ENCODE measurements at places on chromosomes 5 and 9.
A peak's percentile ranks its signal among the peaks of the same experiment; 100 is the strongest.

- no peak for DNase-seq
Observed at GRCh38 chr5:180348336-180348735, 4.8 kb downstream of the GFPT2 start.

DNA sequence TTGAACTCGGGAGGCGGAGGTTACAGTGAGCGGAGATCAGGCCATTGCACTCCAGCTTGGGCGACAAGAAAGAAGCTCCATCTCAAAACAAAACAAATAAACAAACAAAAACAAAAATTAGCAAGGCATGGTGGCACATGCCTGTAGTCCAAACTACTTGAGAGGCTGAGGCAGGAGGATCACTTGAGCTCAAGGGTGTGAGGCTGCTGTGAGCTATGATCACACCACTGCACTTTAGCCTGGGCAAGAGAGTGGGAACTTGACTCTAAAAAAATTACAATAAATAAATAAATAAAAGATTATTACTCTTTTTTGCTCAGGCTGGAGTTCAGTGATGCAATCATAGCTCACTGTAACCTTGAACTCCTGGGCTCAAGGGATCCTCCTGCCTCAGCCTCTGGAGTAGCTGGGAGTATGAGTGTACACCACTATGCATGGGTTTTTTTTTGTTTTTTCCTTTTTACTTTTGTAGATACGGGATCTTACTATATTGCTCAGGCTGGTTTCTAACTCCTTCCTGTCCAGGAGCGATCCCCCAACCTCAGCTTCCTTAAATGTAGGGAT lies 9.0 kb upstream of the DCP2 start:
- no peak for DNase-seq

- no peak for DNase-seq
Observed at GRCh38 chr5:7395432-7395946, 449 bp upstream of the ADCY2 start.

- no peak for DNase-seq
Observed at GRCh38 chr5:142613271-142613671, 72.6 kb downstream of the FGF1 start.

GRCh38 chr9:121800376-121800775 lies 148.9 kb downstream of the DAB2IP start:
- DNase-seq, result no peak

- DNase-seq, result no peak
Observed at GRCh38 chr9:87212605-87213021, 265.3 kb upstream of the GAS1 start.

- no peak for DNase-seq
Observed at GRCh38 chr5:76547891-76548524, 75.2 kb downstream of the F2RL2 start.

DNA sequence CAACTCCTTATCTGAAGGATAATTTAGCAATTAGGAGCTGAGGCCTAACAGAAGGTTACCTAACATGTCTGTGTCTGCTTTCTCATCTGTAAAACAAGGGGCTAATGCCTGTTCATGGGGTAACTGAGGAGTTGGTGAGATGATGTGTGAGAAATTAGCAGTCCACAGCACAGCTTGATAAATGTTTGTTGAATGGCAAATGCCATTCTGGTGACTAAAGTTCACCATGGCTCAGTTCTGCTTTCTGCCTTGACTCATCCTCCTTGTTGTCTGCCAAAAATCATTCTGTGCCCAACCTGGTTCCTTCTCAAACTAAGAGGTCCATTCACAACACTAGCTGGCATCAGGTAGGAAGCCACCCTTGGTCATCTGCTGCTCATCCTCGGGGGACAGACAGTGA lies 552.0 kb upstream of the KLF4 start:
- no peak for DNase-seq

GRCh38 chr9:128690684-128691034 lies 1.6 kb downstream of the SET start:
- DNase-seq, result no peak

- DNase-seq, result no peak
Observed at GRCh38 chr9:129851821-129852220, 16.6 kb downstream of the USP20 start.

DNA sequence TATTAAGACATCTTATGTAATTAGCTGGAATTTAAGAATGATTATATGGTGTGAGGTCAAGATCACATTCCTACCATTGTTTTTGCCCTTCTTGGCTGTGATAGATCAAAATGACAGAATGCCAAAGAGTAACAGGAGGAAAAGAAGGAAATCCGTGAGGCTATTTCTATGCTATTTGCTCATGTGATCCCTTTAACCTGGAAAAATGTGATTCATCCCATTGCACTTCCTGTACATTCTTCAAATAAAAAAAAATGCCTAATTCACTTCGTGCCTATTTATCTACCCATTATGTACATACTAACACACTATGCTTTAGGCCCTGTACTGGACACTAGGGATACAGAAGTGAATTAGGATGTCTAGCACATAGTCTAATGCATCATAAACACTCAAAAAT lies 154.1 kb upstream of the PAPPA start:
- no peak for DNase-seq

DNA sequence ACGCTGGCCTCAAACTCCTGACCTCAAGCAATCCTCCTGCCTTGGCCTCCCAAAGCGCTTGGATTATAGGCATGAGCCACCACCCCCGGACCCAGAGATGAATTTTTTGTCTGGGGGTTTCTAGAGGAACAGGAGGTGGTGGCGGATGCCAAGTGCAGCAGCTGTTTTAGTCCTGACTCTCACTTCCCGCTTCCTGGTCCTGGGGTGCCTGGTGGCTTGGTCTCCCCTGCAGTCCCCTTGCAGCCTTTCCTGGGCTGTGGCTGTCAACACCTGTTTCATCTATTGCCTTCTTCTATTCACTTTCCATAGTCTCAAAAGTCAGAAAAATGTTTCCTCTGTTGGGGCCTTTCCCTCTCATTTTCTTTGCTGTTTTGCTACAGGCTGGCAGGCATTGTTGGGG lies 6.5 kb upstream of the NHP2 start:
- no peak for DNase-seq

DNA sequence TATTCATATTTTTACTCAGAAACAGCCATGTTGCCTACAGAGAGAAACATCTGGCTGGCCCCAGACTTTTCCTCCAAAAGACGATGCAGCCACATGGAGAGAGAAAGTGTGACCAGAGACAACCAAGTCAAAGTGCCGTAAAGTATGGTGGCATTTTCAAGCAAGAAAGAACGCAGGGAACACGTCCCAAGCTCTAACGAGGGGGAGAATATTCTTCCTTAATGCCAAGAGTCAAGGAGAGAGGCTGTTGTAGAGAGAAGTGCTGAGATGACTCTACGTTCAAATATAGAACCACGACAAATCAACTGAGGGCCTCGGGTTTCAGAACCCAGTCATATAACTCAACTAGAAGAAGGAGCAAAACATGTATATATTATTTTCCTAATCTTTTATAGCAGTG lies 55.9 kb downstream of the FNBP1 start:
- no peak for DNase-seq

DNA sequence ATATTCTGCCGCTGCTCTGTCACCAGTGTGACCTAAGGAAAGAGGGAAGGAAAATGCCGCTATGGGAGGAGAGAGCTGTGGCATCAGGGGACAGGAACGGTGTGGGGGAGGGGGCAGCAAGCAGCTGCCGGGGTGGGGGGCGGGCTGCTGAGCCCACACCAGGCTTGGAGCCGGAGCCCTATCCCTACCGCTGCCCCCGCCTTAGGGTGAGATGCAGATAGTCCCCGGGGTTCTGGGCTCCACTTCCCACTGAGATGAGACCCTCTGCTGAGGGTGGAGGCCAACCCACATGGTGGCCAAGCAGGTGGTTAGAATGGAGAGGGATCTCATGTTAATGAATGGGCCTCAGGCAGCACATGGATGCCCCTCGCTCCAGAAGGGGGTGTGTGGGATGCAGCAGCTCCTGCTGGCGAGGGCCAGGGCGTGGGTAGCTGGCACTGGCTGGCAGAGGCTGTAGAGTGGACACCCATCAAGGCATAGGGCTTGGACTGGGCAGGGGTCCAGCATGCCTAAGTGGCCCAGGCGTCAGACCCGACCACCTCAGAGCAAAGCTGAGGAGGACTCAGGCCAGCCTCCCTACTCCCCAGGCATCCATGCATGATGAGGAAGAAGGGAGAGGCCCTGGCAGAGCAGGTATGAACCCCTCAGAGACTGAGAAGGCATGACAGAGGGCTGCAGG lies 131.5 kb downstream of the ZNF354C start:
- DNase-seq, result no peak

DNA sequence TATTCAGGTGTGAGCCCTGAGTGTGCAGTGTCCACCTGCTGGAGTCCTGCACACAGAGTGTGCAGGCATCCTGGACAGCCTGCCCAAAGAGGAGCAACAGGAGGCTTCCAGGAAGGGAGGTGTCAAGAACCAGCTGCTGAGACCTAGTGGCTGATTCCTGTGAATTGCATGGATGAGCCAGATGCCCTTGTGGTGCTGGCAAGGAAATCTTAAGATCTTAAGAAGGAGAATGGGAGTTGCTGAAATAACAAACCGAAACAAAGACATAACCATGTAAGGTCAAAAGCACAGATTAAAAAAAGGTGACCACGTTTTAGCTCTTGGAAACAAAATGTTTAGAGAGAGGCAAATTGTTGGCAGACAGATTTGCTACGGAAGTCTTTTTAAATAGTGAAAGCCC lies 29.3 kb upstream of the RPS23 start:
- no peak for DNase-seq

- no peak for DNase-seq
Observed at GRCh38 chr9:130890870-130891687, 5.5 kb downstream of the QRFP start.

GRCh38 chr9:123365287-123365880 lies 9.4 kb downstream of the CRB2 start:
- no peak for DNase-seq

DNA sequence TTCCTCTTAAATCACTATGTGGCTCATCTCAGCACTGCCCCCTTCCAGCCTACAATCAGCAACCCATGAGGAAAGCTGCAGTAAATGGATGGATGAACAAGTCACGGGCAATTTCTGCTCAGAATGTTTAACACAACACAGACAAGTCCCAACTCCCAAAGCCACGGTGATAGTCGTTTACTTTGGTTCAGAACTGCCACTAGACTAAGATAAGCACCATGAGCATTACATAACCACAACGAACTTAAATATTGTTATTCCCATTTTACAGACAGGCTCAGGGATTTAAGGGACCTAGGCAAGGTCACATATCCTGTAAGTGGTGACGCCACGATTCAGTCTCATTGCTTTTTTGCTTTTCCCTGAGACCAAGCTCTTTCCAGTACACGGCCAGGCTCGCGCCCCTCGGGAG lies 2.0 kb upstream of the SMIM27 start:
- DNase-seq, result no peak

- no peak for DNase-seq
Observed at GRCh38 chr5:72624641-72625236, 117.5 kb upstream of the ZNF366 start.

DNA sequence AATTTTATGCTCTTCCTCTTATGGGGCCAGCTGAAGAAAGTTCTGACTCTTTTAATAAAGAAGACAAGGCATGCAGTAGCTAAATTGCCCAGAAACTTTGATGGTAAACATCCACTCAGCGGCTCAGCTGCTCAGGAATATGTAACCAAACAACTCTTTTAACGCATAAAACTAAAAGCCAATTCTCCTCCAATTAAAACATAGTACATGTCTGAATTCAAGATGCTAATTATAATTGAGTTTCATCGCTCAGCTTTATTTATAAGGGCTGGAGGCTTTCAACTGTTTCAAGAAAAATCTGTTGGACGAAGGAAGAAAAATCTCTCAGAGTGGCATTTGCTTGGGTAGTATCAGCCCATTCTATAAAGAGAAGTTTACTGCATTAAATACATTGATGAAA lies 359.5 kb downstream of the PTPRD start:
- DNase-seq, result no peak

- no peak for DNase-seq
Observed at GRCh38 chr9:126296687-126297086, 29.9 kb upstream of the MVB12B start.

DNA sequence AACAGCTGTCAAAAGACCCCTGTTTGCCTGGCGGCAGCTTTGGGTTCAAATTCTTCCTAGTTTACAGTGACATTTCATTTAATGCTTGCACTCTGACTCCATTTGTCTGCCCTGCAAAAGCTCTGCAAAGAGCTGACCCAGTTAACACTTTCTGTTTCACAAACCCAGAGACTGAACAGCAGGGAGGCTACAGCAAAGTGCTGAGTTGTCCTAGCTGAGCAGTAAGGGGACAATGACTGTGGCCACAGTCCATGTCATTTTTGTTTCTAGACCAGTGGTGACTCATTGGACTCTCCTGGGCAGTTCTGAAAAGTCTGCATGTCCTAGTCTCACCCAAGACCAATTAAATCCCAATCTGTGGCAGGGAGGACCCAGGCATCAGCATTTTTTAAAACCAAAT lies 994.8 kb upstream of the WWC1 start:
- no peak for DNase-seq

DNA sequence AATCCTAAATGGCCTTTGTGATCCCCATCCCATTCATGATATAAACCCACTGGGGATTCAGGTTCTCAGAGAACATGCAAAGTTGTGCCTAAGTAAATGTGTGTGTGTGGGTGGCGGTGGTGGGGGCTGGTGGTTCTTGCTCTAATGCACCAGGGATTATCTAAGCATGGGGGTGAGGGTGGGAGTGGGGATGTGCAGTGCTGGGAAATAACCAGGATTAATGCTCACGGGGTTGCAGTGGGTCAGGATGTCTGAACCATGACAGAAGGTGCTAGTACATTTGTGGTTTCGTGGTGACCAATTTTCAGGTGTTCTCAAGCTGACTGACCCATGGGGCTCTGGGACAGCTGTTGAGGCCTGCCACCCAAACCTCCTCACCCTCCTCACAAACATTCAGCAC lies 101.0 kb downstream of the ZNF608 start:
- no peak for DNase-seq

DNA sequence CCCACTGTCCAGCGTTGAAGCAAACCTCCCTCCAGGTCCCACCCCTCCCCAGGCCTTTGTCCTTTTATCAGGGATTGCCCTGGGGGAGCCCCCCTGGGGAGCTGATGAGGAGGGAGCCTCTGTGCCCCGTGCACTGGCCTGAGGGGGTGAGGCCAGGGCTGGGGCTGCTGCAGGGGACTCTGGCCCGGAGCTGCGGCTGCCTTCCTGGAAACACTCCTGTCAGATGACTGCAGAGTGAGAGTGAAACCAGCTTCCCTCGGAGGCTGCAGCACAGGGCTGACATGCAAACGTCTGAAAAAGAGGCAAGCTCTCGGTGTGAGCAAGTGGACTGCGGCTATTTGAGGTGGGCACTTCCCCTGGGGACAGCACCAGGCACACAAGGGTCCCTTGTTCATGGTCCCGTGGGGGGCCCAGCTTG lies 4.6 kb upstream of the TRAF2 start:
- DNase-seq, result peak; percentile 49

- DNase-seq, result no peak
Observed at GRCh38 chr9:129071526-129072126, 9.3 kb upstream of the DOLPP1 start.

GRCh38 chr9:81132318-81132717 lies 557.0 kb downstream of the TLE1 start:
- no peak for DNase-seq

- DNase-seq, result no peak
Observed at GRCh38 chr5:107668154-107669095, 2.3 kb downstream of the EFNA5 start.

DNA sequence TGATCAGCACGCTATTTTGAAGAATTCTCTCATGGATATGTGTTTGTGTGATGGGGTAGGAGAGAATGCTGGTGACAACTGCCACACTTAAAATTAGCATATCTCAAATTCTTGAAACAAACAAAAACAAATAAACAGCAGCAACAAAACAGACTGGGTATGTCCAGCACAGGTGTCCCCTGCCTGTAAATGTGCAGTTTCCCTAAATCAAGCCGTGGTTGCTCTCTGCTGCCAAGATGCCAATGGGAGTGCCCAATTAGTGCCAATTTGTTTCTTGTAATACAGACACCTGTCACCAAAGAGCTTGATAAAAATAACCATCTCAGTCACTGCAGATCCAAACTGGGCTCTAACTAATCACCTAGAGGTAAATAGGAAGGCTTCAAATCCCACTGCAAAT lies 144.2 kb upstream of the SMARCA2 start:
- no peak for DNase-seq
